ENCODE measurements at places on chromosomes 3 and 15.

GRCh38 chr3:171348121-171348520 lies 112.1 kb downstream of the TNIK start:
- DNase-seq = no peak

DNA sequence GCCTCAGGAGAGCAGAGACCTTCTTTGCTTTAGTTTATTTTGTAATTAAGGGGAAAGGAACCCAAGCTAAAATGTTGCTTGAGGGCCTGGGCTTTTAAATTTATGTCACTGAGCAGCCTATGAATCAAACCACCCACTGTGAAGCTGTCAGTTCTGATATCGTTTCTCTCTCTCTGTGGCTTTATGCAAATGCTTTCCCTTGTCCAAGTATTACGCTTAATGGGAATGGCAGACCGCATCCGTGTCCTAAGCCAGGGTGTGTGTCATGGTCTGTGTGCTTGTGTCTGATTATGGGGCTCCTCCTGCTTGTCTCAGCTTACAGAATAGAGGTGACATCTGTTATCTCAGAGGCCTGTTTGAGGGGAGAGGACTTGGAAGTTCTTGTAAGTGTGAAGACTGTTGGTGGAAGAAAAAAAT lies 82.4 kb downstream of the EBLN2 start:
- DNase-seq = no peak

DNA sequence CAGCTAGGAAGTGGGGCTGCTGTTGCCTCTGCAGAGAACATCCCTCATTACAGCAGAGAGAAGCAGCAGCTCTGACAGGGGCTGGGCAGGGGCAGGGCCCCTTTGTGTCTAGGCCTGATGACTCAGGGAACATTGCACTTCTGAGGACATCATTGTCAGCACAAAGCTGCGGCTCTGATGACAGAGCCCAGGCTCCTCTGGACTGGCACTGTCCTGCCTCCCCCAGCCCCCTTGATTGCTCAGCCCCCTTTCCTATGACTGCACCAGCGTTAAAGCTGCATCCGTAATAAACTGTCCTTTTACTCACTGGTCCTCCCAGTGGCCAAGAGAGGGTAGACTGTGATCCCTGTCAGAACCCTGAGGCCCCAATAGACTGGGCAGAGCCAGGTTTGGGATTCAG lies 18.3 kb downstream of the TRH start:
- DNase-seq = no peak

DNA sequence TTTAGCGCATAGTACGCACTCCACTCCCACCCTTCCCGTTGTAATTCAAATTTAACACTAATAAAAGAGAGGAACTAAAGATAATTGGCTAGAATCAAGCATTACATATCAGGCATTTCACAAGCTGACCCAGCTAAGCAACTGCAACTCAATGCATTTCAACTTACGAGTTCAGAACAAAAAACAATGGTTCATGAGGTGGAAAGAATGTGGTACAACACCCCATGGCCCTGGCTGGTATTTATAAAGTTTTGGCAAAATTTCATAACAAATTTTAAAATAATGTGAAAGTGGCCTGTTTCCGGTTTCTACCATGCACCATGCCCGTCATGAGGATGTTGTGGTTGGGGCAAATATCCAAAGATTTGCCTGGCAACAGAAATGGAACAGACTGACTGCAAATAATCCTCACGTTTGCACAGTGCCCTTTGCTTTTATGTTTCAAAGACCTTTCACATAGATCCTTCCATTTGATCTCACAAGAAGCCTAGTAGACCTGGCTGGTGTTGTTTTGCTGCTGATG lies 455.3 kb upstream of the NR2F2 start:
- DNase-seq = no peak

GRCh38 chr3:149593418-149594160 lies 64.2 kb downstream of the WWTR1 start:
- DNase-seq = no peak

DNA sequence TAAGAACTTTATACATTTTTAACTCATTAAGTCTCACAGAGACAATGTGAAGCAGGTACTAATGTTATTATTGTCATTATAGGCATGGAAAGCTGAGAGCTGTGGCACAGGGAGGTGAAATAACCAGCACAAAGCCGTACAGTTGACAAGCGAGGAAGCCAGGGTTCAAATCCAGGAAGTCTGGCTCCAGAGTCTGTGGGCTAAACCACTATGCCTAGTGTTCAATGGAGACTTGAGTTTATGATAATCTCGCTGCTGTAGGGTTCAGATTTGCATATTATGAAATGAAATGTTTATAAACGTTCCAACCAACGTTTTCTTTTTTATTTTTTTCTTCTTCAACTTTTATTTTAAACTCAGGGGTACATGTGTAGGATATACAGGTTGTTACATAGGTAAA lies 60.0 kb downstream of the CHST2 start:
- DNase-seq = no peak

GRCh38 chr3:23875113-23875725 lies 41.6 kb downstream of the NKIRAS1 start:
- DNase-seq = no peak

GRCh38 chr3:136852180-136852579 lies 9.8 kb upstream of the NCK1 start:
- DNase-seq = no peak

DNA sequence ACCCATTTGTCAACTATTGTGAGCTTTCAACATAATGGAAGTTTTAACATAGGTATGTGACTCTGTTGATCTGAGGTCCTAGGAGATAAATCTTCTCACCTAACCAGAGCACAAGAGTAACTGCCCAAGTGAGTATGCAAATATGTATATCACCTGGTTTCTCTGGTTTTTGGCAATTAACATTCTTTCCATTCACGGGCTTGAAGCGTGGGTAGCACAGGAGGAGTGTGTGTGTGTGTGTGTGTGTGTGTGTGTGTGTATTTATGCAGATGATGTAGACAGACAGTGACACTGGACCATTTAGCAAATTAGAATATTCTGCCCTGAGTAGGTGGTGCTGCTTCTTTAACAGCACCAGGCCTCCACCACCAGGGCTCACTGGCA lies 15.0 kb downstream of the EPHB1 start:
- DNase-seq = no peak

Measured in activated CD4-positive, CD25-positive, alpha-beta regulatory T cell (primary cell).